Stimulated activated CD8-positive, alpha-beta memory T cell treated with anti-CD3 and anti-CD28 coated beads, Interleukin-4, amount 100 ng/mL, for 4 hours (primary cell): ENCODE measurements at places on chromosomes 12 and 14.

DNA sequence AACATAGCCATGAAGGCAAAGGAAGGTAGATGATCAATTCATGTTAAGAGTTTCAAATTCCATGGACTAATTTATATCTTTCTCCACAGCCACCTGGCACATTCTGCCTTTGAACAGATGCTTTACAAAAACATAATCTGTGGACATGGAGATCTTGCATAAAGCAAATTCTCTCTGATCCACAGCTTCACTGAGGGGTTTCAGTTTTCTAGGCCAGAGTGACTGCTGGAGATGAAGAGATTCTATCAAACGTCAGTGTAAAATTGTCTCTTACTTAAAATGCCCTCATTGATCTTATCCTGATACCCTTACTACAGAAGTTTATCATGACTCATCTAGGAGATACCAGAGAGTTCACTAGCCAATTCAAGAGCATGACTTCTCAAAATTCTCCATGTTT is 291.6 kb downstream of the DAD1 start:
- no peak for DNase-seq

DNA sequence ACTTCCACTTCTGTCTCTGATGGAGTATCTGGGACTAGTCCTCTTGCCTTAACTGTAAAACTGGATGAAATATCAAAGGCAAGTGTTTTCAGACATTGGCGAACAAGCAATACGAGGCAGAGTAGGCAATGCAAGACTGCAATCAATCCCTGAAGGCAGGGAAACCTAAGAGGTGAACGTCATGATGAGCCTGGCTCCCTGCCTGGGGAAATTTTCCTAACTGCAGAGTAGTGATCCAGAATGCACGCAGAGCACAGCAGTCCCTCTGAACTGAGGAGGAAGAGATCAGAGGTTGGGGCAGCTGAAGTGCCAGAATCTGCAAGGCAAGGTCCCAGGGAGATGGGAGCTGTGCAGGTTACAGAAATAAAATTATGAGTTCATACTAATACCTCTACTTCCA is 18.5 kb downstream of the BHLHE41 start:
- DNase-seq: no peak

DNA sequence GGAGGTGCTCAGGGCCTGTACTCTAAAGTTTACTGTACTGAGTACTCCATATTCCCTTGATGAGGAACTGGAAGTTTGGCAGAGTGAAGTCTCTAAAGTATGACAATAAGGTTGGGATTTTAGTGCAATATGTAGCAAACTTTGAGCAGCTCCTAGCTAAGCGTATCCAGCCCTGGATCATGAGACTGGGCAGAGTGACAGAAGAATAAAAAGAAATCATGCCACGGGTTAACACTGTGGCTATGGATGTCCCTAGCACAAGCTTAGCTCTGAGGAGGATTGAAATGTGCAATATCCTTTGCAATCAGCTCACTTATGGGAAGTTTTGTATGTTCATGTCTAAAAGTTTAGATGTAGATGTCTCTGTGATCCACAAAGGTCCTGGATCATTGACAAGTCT is 114.1 kb downstream of the SMOC1 start:
- DNase-seq: no peak

- no peak for DNase-seq
Measured at GRCh38 chr12:2301531-2302461, 249.0 kb downstream of the CACNA1C start.

DNA sequence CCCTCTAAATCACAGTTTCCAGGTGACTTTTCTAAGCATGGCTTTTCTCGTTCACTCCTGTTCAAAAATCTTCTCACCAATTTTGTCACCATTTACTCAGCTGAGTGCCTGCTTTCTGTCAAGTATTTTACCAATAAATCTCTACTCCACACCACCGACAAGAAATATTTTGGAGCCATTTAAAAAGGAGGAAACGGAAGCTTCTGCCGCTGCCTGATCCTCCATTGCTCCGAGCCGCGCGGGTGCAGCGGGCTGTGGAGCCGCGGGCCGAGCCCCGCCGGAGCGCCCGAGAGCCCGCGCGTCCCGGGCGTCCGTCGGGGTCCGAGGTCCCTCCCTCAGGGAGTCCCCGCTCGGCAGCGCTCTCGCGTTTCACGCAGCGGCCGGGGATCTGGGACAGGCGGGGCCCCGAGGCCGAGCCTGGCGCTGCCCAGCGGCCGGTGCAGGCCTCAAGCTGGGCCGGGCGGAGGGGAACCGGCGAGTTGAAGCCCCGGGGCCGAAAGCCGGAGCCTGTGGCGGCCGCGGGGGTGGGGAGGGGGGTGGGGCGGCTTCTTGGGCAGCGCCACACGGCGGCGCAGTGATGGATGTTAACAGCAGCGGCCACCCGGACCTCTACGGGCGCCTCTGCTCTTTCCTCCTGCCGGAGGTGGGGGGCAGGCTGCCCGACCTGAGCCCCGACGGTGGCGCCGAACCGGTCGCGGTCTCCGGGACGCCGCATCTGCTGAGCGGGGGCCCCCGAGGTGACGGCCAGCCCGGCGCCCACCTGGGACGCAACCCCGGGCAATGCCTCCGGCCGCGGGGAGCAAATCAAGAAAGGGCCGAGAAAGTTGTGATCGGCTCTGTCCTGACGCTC is 1.1 kb upstream of the HEBP1 start:
- no peak for DNase-seq

GRCh38 chr12:10052193-10052913 is 21.9 kb downstream of the CLEC9A start:
- DNase-seq: no peak

DNA sequence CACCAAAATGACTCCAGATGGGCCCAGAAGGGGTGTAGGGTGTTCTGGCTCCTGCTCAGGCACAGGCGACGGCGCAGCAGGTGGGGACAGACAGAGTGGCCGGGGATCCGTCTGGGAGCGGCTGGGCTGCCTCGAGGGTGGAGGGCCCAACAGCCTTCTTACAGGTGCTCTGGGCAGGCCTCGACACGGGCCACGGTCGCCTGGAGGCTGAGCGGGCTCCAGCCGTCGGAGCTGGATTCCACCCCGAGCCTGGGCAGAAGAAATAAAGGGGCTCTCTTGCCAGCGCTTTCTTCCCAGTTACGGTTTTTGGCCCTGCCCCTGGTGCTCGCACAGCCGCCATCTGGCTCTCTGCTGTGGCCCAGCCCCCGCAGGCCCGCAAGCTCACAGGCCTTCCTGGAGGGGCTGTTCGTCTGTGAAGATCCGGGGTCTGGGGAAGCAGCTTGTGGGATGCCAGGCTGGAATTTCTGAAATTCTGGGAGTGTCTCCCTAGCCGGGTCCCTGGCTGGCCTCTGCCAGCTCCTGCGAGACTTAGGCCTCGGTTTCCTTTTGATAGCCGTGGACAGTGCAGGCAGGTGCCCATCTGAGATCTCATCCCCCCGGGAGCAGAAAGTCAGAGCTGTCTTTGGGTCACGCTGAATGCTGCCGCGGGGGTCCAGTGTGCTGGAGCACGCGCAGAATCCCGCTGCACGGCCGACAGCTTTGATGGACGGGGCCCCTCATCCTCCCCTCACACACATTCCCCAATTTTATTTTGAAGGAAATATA is 122.7 kb downstream of the PAPOLA start:
- no peak for DNase-seq
